ENCODE measurements at places on chromosomes 16 and 17.

DNA sequence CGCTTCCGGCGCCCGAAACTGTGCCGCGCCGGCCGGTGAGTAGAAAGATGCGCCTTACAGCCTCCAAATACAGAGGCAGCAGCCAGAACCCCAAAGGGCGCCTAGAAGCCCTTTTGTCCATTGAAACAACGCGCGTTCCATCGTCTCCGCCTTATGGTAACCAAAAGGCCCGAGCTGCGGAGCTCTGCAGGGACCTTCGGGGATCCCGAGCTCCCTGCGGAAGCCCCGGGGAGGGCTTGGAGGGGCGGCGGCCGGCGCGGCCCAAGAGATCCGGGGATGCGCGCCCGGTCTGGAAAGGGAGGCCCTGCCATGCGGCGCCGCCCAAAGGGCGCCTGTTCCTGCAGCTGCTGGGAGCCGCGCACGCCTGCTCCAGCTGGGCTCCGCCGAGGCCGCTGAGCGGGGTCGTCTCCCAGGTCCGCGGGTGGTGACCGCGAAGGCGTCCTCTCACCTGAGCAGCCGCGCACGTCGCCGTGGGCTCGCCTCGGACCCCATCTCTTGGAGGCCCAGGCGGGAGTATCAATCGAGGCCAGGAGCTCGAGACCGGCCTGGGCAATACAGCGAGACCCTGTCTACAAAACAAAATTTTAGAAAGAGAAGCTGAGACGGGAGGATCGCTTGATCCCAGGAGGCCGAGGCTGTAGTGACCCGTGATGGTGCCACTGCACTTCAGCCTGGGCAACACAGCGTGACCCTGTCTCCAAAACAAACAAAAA lies 742 bp upstream of the FBXO31 start:
- peak; percentile 22 for DNase-seq

DNA sequence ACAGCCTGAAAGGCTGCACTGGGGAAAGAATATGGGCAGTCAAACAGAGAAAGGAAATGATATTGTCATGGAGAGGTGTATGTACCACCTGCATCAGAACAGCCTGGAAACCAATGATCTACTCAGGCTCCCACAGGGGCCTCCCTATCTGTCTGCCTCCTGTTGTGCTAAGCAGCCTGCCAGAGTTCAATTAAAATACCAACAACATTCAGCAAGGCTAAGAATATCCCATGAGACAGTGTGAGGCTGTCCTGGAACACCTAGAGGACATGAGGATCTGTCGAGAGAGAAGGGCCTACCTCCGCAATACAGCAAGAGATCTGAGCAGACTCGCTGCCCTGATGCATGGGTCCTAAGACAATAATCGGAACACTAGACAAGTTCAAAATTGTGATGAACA lies 8.4 kb downstream of the FXR2 start:
- DNase-seq: no peak

GRCh38 chr17:50763716-50764475 lies 3.4 kb downstream of the ANKRD40CL start:
- no peak for DNase-seq

DNA sequence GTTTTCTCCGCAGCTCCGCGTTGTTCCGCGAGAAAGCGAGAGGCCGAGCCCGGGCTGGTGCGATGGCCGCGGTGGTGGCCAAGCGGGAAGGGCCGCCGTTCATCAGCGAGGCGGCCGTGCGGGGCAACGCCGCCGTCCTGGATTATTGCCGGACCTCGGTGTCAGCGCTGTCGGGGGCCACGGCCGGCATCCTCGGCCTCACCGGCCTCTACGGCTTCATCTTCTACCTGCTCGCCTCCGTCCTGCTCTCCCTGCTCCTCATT lies 404 bp downstream of the EMC6 start:
- no peak for DNase-seq

DNA sequence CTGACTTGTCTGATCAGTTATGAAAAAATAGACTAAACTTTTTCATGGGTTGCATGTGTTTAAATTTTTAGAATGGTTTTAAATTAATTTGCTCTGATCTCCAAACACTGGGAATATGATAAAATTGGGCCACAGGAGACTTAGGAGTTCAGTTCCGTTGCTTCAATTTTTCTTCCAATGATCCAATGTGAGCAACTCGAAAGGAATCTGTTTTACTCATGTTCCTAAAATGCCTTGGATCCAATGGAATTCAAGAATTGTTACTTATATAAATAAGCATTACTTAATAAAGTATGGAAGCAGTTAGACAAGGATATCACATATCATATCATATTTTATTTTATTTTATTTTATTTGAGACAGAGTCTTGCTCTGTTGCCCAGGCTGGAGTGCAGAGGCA lies 56.0 kb upstream of the NACA2 start:
- no peak for DNase-seq

DNA sequence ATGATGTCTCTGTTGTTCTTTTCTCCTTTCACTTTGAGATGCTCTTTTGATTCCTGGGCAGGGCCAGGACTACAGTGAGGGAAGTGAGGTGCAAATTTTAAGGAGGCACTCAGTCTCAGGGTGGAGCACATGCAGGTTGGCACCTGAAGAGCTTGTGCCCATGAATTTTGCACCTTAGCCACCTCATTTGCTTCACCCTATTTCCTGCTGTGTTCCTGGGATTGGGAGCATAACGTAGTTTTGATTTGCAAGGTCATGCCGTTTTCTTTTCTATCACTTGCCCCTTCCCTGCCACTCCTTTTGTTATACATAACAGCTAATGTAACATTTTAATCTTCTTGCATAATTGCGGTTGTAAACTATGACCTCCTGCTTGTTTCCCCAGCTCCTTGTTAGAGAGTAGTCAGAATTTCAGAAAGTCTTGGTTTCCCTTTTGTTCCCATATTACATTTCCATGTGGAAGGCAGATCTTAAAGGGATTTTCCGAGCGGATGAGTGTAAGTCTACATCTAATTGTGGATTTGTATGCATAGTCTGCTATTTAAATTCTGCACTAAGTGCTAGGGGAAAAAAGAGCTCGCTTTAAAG lies 9.8 kb downstream of the PMFBP1 start:
- DNase-seq: no peak

DNA sequence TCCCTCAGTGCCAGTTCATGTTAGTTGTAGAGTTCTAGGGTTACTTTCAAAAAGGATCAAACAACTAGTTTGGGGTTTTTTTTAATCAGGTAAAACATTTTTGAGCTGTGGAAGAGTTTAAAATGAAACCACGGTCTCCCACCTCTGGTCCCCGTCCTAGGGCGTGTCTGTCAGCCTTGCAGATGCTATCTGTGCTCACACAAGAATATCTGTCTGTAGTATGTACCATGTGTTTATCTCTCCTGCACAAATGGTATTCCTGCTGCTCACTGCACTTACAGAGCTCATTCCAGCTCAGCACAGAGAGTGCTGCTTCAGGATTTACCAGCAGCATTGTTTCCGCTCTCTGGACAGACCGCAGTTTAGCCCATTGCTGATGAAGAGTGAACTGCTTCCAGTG lies 38.9 kb downstream of the UBN1 start:
- no peak for DNase-seq

GRCh38 chr17:32596628-32597027 lies 109.8 kb downstream of the CDK5R1 start:
- no peak for DNase-seq

DNA sequence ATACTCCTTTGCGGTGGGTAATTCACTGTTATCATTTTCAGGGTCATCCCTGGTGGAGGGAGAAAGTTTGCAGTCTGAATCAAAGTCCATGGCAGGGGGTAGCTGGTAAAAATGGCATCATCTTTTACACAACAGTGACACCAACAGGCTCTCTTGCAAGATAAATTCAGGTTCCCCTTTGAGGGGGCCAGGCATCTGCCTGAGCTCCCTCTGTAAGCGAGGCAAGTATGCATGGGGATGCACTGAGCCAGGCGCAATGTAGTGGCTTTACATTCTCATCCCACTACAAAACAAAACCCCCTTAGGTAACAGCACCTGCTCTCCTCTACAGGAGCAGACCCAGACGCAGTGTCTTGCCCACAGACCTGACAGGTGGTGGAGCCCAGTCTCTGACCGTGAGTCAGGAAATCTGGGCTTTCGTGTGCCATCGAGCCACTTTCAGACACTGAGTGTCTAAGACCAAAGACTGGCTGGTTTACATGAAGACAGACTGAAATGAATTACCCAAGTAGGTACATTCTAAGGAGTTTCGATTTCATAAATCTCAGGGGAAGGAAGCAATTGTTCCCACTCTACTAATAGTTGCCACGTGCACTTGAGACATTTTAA lies 17.7 kb downstream of the LITAFD start:
- DNase-seq: no peak

DNA sequence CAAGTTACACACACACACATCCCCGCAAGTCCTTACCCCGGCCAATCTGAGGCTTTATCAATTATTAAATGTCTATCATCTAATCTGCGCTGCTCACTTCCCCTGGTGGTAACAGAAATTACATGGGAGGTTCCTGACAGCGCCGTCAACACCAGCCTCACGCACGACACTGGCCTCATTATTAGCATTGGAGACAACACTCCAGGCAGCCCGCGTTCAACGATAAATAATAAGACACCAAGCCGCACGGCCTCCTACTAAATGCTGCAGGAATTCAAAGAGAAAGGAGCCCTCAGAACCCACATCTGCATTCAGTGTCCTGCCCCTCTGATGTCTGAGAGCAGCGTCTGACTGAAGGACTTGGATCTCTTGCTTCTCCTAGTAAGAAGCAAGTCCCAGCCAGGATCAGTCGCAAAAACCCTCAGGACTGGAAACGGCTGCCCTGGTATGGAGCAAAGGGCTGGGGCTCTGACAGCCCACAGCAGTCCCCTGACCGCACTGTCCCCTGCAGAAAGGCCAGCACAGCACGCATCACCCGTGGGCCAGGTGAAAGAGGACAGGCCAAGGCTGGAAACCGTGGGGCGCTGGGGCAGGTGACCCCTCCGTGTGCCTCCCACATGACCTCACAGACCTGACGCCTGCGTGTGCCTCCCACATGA lies 7.6 kb upstream of the RPH3AL start:
- DNase-seq: no peak

DNA sequence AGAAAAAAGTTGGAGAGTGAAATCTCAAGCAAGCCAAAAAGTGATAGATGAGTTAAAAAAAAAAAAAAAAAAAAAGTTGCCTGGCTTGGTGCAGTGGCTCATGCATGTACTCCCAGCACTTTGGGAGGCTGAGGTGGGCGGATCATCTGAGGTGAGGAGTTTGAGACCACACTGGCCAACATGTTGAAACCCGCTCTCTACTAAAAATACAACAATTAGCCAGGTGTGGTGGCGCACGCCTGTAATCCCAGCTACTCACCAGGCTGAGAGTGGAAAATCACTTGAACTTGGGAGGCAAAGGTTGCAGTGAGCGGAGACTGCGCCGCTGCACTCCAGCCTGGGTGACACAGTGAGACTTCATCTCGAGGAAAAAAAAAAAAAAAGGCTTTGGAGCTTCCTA lies 668.8 kb downstream of the WWOX start:
- no peak for DNase-seq

- DNase-seq: no peak
Measured at GRCh38 chr17:61314368-61315078, 85.1 kb upstream of the TBX2 start.

DNA sequence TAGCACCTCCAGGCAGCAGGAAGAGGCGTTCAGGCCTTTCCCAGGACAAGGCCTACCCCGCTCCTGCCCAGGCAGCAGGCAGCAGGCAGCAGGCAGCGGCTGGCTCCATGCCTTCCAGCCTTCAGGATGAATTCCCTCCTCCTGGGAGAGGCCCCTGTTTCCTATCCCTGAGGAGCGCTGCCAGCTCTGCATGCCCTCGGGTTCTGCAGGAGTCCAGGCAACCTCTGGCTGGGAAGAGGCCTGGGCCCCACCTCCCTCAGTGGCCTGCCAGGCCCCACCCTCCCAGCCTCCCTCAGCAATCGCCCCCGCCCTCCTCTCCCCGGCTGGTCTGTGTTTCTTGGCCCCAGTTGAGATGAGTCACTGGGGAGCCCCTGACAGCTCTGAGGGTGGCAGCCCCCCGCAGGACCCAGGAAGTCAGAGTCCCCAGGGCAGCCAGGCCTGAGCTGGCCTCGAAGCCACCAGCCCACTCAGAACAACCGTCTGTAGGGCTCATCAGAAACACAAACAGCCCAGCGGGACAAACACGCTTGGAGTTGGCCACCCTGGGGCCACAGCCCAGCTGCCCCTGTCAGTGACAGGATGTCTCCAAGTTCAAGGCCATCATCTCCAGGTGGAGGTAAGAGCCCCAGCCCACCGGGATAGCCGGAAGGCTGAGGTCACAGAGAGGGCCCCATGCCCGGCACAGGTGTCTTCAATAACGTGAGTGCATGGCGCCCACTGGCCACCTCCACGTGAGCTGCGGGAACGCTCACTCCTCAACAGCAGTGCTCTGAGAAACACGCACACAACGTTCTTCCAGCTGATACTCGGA lies 39.5 kb upstream of the CIBAR2 start:
- no peak for DNase-seq

DNA sequence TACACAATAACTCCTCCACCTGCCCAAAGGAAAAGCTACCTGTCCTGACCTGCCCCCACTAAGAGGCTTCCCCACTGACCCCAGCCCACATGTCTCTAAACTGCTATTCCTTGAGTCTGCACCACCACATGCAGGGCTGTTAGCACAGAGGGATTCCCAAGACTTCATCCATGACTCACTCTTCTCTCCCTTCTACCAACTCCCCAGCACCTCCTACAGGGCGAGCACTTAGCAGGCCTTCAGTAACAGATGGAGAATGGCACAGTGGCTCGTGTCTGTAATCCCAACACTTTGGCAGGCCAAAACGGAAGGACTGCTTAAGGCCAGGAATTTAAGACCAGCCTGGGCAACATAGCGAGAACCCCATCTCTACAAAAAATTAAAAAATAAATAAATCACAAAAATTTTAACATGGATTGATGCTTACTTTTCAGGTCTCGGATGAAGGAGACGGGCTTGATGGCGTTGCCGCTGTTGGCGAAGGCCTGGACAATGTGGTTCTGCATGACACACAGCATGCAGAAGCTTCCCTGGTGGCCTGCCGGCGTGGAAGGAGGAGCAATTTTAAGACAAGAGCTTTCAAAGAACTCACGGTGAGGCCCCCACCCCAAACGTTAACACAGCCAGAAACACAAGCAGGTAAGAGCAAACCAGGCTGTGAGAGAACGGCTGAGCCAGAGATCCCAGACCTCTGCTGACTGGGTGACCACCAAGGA lies 12.0 kb downstream of the USP36 start:
- no peak for DNase-seq

DNA sequence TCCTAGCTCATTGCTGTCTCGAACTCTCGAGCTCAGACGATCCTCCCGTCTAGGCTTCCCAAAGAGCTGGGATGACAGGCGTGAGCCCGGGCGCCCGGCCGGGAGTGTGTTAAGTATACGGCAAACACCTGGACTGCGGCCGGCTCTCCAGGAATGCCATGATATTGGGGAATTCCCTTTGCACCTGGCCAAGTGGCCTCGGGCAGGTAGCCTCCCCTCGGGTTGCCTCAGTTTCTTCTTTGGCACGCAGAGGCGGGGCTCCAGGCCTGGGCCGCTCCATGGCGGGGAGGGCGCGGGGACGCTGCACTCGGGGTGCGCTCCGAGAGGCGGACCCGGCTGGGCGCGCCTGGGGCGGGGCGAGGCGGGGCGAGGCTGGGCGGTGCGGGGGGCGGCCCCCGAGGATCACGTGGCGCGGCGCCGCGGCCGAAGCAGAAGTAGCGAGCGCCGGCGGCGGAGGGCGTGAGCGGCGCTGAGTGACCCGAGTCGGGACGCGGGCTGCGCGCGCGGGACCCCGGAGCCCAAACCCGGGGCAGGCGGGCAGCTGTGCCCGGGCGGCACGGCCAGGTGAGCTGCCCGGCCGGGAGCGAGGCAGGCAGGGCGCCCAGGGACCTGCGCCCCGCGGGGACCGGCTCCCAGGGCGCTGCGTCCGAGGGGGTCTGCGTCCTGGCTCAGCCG lies at the start of gene PLCG2:
TSS of gene PLCG2 (plus strand) at position 431 of the 675 bp plus-strand sequence. CDS start 6,699 bp downstream, outside the sequence.
- no peak for DNase-seq
